BJ (cell line): ENCODE measurements at places on chromosomes 12 and 14. TPM values are rescaled to one million over a fixed set of nuclear protein-coding genes. Genes with fewer than 3 reads are reported as not detected.

DNA sequence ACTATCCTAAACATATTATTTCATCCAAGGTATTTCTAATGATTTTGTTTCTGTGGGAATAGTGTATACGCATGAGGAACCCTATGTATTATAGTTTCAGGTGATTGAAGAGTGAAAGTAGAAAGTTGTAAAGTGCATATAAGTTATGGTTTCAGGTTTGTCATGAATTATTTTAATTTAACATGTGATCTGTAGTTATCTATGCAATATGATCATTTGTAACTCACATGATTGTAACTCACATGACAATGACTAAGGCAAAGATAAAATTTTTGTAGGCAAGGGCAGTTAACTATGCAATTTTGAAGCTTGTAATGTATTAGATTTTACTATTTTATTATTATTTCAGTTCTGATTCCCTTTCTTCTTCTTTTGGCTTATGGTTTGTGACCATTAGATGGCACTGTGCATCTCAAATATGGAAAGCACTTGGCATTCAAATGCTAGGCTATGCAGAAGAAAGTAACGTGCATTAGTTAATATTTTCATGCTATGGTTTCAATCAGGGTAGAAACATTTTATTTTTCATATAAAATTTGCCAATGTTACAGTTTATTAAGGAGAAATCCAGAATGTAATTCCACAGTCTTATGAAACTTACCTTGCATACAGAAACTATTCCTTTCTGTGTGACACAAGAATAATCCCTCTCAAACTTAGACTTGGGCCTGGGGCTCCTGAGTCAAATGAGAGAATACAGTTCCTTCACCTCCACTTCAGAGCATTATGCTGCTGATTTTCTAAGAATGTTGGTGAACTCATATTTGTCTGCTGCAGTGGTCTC lies 15.8 kb upstream of the TMEM30B start:
- no peak for DNase-seq

GRCh38 chr12:66860752-66861750 lies 182.2 kb upstream of the GRIP1 start:
- DNase-seq: peak; percentile 0

- no peak for DNase-seq
Observed at GRCh38 chr14:55075628-55076175, 24.3 kb downstream of the MAPK1IP1L start.

DNA sequence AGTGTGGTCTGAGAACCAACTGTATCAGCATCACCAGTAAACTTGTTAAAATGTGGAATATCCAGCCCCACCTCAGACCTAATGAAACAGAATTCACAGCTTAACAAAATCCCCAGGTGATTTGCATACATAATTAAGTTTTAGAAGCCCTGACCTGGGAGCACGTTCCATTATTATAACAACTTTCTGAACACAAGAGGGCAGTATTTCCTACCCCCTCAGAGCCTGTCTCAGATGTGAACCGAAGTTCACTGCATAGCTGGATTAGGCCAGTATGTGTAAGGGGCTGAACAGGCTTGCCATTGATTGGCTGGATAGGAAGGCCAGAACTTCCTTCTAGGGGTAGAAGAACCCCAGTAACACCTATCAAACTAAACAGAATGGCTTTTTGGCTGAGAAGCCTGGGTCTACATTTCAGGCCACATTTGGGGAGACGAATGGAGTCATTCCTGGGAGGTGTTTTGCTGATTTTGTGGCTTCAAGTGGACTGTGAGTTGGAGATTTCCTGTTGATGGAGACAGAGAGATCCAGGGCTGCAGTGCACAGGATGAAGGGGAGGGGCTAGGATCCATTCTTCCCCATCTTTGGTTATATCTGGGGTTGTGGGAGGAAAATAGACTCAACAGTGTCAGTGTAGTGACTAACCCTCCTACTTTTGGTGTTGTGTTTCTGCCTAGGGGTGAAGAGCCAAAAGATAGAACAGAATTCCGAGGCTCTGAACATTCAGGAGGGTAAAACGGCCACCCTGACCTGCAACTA lies 94.7 kb upstream of the OR4E1 start:
- DNase-seq: no peak

DNA sequence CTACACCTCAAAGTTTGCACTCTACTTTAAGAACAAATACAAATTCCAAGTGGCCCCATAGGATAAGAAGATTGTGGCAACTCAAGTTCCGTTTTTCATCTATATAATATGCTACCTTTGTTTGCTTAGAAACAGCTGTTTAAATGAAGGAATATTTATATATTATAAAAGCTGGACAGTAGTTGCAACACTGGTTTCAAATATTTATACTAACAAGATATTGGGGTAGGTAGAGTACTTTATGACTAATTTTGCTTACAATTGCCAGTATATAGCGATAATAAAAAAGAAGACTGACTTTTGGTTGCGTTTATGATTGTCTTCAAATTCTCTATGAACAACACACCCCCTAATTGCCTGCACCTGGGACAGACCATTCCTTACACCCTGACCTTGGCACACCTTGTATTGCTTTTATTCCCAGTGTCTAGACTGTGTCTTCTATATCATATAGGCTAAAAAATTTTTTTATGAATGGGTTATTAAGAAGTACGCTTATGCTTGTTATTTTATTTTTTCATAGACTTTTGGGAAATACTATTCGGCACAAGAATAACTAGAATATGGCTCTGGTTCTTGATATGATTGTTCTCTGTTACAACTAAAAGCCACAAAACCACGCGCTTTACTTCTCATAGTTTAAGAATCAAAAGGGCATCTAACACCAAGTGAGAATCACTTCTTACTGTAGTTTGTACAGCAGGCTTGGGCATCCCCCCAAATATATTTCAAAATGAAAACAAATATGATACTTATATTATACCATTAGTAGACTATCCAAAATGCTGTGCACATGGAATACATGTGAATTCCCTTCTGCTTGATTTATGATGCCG lies 455.4 kb upstream of the DCN start:
- no peak for DNase-seq

GRCh38 chr14:28088125-28088524 lies 678.5 kb upstream of the FOXG1 start:
- no peak for DNase-seq

DNA sequence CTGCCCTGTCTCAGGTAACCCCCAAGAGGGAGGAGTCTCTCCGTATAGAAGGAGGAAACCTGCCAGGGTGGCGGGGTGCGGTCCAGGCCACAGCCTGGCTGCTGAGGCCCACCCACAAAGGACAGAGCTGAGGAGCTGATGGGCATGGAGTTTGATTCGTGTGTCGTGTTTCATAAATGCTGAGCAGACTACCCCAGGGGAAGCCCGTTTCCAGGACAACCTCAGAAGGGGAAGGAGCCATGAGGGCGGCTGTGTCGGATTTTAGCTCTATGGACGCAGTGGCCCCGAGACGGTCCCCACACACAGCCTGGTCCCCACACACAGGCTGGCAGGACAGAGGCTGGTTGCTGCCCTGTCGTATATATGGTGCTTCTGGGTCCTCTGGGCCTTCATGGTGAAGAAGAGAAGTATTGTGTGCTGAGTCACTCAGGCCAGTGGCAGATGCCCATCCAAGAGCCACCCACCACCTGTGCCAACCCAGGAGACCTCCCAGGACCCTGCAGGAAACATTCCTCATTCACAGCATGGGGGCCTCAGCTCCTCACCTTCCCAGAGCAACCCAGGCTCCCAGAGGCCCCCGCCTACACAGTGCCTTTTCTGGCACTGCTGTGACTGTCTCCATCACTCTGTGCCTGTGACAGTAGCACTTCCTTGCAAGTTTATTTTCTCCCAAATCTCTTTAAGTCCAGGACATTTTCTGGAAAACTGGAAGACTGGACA lies 63.1 kb upstream of the RIN3 start:
- no peak for DNase-seq

GRCh38 chr12:29255042-29255441 lies 106.0 kb downstream of the FAR2 start:
- DNase-seq: no peak

DNA sequence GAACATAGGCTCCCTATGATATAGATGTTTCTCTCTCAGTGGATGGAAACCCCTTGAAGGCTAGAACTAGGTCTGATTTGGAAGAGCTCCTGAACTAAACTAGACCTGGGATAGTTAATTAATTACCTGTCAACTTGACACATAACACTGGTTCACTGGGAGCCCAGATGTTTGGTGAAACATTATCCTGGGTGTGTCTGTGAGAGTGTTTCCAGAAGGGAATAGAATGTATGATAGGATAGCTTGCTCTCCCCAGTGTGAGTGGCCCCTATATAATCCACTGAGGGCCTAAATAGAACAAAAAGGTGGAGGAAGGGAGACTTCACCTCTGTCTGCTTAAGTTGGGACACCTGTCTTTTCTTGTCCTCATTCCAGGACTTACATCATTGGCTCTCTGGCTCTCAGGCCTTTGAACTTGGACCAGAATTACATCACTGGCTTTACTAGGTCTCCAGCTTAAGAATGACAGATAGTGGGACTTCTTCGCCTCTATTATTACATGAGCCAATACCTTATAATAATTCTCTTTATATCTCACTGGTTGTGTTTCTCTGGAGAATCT lies 194.1 kb downstream of the KTN1 start:
- DNase-seq: no peak

DNA sequence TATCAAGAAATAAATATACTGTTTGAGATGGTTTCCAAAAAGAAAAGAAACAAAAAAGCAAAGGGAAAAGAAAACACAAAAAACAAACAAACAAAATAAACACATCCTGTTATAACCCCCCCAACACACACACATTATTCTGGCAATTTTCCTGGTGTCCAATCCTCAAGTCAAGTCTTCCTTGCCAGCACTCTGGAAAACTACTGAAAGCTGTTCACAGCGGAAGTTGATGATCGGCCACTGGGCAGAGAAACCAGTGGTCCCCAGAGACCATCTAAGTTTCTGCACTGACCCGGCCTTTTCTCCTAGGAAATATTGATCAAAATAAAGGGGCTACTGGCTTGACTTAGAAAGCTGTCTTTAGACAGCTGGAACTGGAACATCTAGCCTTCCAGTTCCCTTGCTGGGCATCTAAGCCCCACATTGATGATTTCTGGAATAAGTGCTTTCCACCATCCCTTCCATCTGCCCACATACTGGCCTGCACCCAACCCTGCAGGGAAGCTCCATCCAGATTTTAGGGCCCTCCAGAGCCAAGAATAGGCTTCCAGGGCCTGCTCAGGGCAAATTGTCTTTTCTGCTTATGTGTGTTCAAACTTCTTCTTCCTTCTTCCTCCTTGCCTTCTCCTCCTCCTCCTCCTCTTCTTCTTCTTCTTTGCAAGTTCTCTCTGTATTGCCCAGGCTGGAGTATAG lies 11.6 kb upstream of the PPP1CC start:
- DNase-seq: no peak

- no peak for DNase-seq
Observed at GRCh38 chr14:82411298-82411697, 877.6 kb upstream of the SEL1L start.

- DNase-seq: no peak
Observed at GRCh38 chr14:38074081-38074480, 133.6 kb upstream of the SSTR1 start.

GRCh38 chr12:124947561-124948398 lies 33.3 kb upstream of the UBC start:
- no peak for DNase-seq

The LRCOL1 gene
- 0.11 and 0.15 TPM in 2 replicates for polyA plus RNA-seq

The TMEM106C gene
- polyA plus RNA-seq: 188 and 217 TPM in 2 replicates
